Stimulated activated CD8-positive, alpha-beta memory T cell treated with anti-CD3 and anti-CD28 coated beads, Interleukin-7, amount 100 ng/mL, for 24 hours (primary cell): ENCODE measurements at places on chromosomes 2 and 18.

DNA sequence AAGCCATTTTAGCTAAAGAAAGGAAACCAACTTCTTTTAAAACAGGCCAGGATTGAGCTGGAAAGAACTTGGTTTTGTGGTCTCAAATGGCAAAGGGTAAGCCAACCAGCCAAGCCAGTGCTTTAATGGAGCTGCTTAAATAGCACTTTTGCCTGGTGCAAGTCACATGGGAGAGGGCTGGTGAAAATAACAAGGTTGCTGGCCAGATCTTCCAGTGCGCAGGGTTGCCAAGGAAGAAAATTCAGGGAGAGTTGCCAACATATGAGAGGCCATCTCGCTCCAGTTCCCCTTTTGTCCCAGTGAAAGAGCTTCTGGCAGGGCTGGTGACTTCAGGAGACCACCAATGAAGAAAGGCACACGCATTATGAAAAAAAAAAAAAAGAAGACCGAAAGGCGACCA lies 57.3 kb downstream of the IRS1 start:
- DNase-seq = no peak

- no peak for DNase-seq
These were observed 5.0 kb upstream of the SERPINB2 start for GRCh38 chr18:63882333-63883141.

DNA sequence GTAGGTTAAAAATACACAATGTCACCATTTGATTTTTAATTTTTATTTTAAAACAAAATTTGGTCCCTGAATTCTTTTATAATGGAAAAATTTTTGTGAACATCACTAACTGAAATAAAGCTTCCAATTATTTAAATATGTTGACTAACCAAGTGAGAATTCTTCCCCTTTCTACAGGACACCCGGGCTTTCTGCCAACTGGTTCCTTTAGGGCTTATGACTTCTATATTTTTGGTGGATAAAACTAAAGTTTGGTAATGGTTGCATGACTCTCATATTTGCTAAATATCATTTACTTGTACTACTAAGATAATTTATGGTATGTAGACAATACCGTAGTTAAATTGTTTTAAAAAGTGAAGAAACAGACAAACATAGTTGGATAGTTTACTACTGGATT lies 291.0 kb upstream of the DOK6 start:
- no peak for DNase-seq

- DNase-seq = no peak
These were observed 33.6 kb downstream of the PLEKHA3 start for GRCh38 chr2:178513876-178514275.

- DNase-seq = no peak
These were observed 13.6 kb upstream of the IRS1 start for GRCh38 chr2:226813148-226813701.

DNA sequence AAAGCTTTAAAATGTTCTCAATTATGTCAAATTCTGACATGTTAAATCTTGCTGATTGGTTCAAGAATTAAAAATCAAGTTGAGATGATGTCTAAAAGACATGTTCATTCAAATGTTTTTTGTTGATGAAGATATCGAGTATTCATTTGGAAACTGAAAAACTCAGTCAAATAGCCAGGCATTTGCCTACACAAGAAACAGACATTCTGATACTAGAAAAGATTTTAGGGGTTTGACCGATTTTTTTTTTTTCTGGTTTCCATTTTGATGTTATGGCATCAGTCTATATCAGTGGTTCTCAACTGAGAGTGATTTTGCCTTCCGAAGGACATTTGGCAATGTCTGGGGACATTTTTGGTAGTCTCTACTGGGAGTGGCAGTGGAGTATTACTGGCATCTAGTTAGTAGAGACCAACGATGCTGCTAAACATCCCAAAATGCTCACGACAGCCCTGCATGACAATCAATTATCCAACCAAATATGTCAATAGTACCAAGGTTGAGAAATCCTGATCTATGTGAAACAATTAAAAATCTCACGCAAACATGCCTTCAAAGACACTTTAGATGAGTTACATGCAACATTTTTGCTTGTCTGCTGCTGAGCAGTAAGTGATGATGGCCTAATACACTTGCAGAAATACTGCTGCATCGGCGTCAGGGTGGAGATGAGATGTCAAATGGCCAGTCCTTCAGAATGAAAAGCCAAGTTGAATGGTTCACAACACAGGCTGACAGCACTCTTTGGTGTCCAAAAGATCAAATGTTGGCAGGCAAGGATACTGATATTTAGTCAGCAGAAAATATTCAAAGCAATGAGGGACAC lies 12.5 kb downstream of the RASGRP3 start:
- no peak for DNase-seq

DNA sequence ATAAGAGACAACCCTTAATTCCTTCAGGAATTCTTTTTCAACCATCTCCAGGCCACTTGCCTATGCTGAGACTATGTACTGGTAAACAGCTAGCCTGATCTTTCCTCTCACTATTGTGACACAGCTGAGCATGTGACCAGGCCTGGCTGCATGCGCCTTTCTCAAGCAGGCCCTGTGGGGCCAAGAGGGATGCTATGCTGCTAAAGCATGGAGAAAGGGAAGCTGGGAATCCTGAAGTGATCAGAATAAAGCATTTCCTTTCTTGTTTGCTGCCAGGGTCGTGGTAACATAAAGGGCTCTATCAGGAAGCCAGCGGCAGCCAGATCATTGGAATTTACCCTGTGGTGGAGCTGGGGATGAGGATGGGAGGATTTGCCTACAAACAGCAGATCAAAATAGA lies 29.8 kb upstream of the LCLAT1 start:
- no peak for DNase-seq

- DNase-seq = no peak
These were observed 791.7 kb downstream of the METTL4 start for GRCh38 chr18:1779587-1779986.

GRCh38 chr18:12597760-12598159 lies 60.1 kb downstream of the SPIRE1 start:
- DNase-seq = no peak

DNA sequence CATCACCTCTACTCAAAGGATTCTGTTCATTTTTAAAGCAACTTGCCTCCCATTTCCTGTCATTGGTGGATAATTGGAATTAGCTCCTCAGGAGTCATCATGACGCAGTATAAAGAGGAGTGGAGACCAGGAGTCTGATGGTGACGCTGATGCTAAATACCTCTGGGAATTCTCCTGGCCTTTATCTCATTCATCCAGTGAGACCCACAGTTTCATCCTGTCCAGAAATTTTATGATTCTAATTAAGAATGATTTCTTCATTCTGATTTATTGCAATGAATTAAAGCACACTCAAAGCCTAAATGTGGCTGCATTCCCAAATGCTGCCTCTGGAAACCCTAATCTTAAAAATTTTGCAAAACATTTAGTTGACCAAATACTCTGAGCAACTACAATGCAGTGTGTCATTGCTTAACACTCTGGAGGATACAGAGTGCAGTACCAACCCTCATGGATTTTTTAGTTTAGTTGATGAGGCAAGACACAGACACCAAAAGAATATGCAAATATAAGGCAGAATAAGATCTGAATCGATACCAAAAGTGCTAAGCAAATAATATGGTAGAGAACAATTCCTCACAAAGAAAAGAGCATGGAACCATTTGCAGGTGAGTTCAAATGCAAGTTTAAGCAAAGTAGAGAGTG lies 236.2 kb downstream of the ETAA1 start:
- no peak for DNase-seq

- no peak for DNase-seq
These were observed 1.6 kb upstream of the ADNP2 start for GRCh38 chr18:80107426-80107825.

DNA sequence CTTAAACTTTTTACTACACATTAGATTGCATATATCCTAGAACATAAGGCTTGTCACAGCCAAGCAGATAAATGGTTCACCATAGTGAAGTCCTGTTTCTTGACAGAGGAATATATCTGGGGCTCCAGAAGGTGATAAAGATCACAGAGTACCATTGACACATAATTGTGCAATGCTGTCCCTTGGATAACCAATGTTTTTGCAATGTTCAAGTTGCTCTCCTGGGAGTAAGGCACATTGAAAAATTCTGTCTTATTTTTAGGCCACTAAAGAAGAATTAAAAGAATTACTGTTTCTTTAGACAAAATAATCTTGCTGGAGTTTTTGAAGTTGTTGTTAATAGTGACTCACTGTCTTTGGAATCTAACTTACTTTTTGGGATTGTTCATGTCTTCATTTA lies 1132.8 kb downstream of the LRP1B start:
- no peak for DNase-seq

DNA sequence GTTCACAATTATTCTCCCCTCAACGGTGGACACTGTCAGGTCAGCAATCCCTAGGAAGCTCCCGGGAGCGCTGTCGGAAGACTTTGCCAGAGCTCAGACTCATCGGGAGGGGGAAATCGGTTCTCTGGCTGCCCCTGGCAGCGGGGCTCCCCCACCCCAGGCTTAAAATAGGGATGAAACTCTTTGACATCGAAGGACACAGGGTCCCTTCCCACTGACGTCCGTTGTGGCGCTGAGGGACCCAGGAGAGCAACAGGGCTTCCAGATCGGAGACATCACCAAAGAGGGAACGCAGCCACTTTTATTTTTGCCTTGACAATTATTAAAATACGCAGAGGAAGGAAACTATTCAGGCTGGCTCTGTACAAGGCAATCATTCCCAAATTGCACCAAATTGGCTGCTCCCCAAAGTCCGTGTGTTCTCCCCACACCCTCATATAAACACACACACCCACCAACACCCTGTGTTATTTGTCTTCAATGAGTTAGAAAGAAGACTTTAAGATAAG lies 249.0 kb downstream of the CDH20 start:
- no peak for DNase-seq

DNA sequence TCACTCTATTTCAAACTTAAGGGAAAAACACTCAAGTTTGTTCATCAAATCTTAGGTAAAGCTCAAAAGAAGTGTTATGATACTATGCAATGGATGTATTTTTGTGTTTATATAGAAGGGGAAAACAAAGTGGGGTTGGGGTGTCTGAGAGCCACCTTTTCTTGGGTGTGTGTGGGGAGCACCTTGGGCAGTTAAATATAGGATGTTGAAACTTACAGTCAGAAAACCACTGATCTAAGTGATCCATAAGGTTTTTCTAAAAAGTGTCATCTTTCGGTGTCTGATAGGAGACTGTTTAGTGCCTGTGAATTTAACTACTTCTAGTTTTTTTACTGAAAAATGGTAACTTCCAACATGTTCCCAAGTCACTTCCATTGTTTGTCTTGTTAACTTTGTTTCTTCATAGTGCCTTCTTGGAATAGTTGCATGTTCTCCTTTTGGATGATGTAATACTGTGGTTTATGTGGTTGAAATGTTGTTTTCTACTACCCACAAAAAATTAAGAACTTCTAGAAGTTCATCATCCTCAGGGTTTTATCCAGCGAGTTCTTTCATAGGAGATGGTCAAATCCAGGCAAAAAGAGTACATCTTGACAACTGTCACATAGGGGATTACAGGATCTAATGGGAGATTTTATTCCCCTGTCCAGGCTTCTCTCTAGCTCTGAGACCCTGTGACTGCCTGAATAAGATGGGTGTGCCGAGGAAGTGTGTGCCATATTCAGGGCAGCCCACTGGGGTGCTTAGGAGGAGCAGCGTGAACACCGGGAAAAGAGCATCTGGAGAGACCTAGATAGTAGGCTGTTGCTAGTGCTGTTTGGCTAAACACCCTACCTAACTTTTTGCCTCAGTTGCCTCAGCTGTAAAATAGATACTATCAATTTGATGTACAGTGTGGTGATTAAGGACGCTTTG lies 46.2 kb downstream of the CAB39 start:
- no peak for DNase-seq

DNA sequence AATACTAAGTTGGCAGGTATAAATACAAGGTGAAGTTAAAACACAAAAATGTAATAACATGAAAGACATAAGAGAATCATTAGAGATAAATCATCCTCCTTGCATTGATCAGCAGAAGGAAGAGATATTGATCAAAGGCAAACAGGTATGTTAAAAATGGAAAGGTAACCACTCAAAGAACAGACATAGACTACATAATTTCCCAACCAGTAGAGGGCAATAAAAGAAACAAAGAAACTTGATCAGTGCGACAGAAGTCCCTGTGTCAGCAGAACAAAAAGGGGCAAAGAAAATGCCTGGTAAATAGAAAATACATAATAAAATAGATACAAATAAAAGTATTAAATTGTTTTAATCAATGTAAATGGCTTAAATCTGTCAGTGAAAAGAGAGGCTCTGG lies 53.6 kb downstream of the FAM228A start:
- no peak for DNase-seq

- no peak for DNase-seq
These were observed 28.2 kb upstream of the CHRNA1 start for GRCh38 chr2:174792309-174793025.

DNA sequence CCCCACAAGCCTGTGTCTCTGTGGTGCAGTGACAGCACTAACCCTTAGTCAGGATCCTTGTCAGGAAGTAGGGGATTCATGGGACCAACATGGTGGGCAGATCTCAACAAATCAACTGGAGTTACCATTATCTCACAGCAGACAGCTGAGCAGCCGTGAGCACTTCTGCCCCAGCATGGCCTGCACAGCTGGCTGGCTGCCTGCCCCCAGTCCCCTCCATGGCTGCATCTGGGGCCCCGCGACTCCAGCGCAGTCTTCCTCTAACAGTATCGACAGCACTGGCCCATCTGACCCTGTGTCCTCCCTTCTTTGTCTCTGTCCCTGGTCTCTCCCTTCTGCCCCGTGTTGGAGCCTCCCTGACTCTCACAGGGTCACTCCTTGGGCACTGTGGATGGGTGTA lies 4.7 kb upstream of the ADCY3 start:
- no peak for DNase-seq

GRCh38 chr18:36153203-36153602 lies 23.5 kb downstream of the ELP2 start:
- DNase-seq = no peak

DNA sequence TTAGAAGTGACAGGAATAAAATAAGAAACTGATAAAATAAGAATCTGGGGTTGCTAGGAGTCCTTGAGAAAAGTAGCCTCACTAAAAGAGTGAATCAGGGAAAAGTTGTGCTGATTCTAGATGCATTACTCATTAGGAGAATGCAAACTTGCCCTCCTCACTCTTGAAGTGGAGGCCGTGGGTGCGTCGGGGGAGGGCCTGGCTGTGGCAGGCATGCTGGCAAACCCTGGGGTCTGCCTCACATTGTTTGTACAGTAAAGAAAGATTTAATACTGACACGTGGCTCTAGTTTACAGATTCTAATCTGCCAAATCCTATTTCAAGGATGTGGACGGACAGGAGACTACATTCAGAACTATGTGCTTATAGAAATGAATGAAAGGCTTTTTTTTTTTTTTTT lies 41.9 kb downstream of the TANC1 start:
- no peak for DNase-seq

GRCh38 chr2:182733572-182733971 lies 17.5 kb downstream of the DNAJC10 start:
- DNase-seq = no peak
